ENCODE measurements at places on chromosomes 7 and 10.

- no peak for DNase-seq
These were observed 7.3 kb downstream of the ELMO1 start for GRCh38 chr7:37441386-37441760.

GRCh38 chr10:20313665-20314064, 497.4 kb downstream of the PLXDC2 start:
- DNase-seq: no peak

DNA sequence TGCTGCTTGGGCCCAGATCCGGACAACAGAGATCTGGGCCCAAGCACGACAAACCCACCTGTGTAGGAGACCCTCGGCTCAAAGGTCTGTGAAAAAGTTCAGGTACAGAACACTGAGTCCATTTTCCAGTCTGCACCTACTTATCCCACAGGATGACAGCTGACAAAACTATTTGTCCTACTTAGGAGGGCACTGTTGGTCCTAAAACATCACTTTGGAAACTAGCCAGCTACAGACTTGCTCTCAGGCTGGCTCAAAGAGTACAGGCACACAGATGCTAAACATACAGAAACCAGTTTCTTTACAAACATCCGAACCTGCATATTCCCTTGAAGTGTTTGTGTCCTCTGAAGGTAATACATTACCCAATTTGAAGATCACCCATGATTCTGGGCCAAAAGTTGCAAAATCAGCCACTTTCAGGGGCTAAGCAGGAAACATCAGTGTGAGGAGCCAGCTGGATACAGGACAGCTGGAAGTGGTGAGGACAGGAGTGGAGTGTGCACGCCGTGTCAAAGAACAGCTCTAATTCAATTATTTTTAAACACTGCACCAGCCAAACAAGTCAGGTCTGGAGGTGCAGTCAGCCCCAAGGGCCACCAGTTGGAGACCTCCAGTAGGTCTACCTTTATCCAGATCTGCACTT, 88.5 kb downstream of the NOC3L start:
- no peak for DNase-seq

DNA sequence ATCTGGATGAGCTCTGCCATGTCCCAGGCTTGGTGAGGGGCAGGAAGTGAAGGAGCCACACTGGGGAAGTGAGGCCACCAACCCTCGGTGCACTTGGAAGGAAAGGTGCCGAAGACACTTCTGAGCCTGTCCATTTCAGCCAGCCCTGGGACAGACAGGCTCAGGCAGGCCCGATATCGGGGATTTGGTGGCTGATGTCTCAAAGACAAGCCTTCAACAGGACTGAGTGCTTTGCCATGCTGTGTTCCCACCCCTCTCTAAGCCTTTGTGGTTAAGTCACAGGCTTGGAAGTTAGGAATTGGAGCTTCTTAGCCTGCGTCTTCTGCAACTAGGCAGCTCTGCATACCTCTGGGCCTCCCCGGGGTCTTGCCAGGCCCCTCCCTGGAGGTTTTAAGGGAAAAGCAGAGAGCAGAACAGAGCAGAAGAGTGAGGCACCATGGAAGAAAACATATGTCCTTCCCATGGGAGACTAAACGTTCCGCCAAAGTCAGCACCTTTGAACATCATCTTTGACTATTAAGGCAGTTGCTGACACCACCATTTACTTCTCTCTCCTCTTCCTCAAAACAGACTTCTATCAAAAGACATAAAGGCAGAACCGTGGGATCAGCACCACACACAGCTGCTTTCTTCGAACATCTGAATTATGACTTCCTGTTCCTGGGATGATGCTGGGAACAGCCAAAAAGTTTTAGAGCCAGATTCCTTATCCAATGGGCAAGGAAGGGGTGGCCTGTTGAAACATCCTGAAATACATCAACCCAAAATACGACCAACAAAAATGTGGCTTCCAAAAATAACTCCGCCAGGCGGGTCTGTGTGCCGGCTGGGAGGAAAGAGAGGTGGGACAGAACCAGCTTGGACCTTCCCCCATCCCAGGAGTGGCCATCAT, 71.8 kb downstream of the AFAP1L2 start:
- no peak for DNase-seq

DNA sequence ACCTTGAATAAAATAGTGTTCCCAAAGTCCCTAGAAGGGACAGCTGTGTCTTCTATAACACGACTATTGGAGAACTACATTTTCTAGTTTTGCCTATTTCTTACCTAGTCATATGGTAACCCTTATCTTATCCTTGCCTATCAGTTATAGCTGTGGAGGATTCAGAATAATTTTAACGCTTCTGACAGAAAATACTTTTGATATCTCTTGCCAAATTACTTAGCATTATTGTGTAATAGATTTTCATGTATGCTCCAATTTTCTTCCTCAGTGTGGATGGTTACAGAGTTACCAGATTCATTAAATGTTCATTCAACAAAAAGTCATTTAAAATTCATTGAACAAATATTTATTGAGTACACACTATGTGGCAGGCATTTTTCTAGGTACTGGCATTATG, 34.6 kb upstream of the LSM8 start:
- no peak for DNase-seq

- DNase-seq: no peak
These were observed 7.2 kb downstream of the STK32C start for GRCh38 chr10:132300582-132300981.

DNA sequence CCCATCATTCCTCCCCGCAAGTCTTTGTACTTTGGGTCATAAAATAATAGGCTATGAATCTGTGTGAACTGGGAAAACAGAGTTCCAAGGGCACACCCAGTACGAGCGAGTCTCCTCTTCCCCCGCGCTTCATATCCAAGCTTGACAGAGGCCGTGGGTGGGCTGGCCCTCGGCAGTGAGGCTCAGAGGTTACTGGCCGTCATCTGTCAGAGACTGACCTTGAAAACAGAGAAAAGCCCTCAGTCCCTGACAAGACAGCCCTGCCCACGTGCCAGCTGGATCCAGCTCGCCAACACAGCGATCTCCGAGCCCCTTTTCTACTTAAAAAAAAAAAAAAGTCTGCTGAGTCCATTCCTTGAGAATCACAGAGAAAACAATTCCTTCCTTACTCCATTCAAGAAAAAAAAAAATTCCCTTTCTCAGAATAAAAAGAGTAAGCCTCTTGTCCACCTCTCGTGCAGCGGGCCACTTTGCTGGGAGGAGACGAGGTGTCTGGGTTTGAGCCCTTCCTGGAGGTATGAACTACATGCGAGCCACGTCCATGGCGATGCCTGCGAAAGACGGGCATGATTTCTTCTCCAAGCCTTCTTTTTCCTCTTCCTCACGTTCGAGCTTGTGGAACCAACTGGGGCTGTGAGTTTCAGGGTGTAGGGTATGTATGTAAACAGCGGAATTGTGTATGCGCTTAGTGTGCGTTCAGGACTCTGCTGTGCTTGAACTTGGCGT, 744 bp upstream of the BICC1 start:
- DNase-seq: no peak

DNA sequence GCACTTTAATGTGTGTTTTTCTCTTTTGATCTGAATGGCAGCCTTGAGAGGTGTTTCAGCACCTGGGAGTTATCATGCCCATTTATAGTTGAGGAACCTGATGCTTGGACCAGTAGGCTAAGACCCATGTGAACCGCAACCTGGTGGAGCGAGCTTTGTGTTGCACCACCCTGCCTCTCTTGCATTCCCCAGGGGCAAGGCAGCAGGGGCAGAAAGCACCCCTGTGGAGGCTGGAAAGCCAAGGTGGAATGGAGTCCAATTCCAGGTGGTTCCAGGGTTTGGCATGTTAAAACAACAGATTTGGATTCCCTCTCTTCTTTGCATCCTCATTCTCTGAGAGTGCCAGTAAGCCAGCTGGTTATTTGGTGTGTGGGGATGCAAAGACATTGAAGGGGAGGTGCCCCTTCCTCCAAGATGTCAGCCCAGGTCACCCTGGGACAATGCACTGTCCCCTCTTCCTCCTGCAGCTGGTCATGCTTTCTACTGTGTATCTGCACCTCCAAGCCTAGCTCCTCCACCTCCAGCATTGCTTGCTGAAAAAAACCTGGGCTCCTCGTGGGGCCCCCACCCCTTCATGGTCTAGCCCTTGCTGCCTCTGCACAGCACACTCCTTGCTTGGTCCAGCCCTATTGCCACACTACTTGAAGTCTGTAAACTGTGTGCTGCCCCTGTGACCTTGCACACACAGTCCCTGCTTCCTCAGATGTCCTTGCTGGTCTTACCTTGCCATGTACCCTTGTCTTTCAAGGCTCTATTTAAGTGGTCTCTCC, 5.6 kb upstream of the CDH23 start:
- no peak for DNase-seq

DNA sequence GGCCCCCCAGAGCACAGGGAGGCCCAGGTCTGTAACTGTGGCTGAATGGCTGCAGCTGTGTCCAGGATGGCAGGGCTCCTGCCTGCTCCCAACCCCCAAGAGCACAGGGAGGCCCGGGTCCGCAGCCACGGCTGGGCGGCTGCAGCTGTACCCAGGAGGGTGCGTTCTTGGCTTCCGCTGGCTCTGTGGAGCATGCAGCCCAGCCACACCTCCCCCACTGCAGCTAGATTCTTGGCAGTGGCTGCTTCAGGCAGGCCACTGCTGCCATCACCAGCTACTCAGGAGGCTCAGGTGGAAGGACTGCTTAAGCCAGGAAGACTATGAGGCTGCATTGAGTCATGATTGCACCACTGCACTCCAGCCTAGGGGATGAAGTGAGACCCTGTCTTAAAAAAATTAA, 27.9 kb downstream of the C7orf25 start:
- DNase-seq: no peak

DNA sequence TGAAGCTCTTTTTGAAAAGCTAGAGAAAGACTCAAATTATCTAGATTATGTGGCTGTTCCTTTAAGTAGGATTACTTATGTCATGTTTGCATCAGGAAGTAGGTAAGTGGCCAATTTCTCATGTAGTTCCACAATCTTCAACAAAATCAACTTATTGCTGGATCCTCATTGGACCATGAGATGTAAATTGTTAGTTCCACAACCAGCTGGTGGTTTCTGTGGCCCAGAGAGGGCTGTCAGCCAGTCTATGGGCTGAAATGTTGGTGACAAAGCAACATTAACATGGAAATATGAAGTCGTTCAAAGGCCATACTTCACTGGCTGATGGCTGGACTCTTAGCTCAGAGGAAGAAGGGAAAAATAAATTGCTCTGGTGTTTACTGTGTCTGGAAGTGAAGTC, 157.9 kb downstream of the PLXDC2 start:
- DNase-seq: no peak

DNA sequence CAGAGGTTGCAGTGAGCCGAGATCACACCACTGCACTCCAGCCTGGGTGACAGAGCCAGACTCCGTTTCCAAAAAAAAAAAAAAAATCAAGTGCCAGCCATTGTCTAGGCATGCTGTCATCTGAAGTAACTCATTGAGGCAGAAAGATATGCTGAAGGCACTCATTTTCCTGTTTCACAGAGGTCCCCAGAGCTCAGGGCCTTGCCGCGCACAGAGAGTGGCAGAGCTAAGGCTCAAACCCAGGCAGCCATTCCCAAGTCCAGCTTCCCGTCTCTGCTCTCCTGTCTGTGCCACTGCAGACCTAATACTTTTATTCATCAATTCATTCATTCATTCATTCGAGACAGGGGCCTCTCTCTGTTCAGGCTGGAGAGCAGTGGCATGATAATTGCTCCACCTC, 3.5 kb downstream of the GRIFIN start:
- DNase-seq: no peak

DNA sequence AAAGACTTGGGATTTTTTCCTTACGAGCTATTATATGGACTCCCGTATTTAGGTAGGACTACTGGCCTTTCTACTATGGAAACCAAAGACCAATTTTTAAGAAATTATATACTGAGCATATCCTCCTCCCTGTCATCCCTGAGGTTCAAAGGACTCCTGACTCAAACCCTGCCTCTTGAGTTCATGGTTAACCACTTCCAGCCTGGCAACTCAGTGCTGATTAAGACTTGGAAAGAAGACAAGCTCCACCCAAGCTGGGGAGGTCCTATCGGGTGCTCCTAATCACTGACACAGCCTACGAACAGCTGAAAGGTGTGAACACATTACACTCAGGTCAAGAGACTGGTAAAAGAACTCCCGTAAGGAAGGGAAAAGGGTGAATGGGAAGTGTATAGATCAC, 66.8 kb downstream of the LYZL2 start:
- DNase-seq: no peak

GRCh38 chr7:38168890-38169570, 9.0 kb upstream of the STARD3NL start:
- DNase-seq: no peak

- DNase-seq: peak; percentile 31
These were observed 113.7 kb downstream of the CDK14 start for GRCh38 chr7:90709501-90710465.

- DNase-seq: no peak
These were observed 465.9 kb upstream of the CELF2 start for GRCh38 chr10:10551596-10552301.
